ENCODE measurements at places on chromosomes 13 and 19. TPM values are rescaled to one million over a fixed set of nuclear protein-coding genes. Genes with fewer than 3 reads are reported as not detected.

DNA sequence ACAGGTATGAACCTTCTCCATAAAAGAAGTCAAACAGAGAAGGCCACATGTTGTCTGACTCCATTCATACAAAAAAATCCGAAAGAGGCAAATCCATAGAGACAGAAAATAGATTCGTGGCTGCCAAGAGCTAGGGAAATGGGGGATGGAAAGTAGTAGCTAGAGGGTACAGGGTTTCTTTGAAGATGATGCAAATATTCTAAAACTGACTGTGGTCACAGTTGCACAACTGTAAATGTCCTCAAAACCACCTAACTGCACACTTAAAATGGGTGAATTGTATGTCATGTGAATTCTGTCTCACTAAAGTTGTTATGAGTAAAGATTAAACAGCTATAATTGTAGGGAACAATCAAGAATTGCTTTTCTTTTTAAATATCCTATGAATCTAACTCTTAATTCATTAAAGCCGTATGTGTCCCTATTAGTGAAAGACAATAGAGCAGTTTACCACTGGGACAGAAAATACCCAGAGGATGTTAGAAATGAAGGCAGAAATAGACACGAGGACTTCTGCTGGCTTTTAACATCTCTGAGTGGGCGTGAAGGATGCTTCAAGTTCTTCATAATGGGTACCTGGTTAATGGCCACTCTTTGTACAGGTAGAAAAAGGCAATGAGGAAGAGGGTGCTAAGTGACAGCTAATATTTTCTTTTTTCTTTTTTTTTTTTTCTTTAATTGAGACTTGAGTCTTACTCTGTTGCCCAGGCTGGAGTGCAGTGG is 21.2 kb downstream of the INSR start:
- no peak for DNase-seq

GRCh38 chr13:102852556-102852955 is 6.7 kb downstream of the ERCC5 start:
- no peak for DNase-seq

- no peak for DNase-seq
Measured at GRCh38 chr13:68128297-68128915, 898.3 kb upstream of the PCDH9 start.

DNA sequence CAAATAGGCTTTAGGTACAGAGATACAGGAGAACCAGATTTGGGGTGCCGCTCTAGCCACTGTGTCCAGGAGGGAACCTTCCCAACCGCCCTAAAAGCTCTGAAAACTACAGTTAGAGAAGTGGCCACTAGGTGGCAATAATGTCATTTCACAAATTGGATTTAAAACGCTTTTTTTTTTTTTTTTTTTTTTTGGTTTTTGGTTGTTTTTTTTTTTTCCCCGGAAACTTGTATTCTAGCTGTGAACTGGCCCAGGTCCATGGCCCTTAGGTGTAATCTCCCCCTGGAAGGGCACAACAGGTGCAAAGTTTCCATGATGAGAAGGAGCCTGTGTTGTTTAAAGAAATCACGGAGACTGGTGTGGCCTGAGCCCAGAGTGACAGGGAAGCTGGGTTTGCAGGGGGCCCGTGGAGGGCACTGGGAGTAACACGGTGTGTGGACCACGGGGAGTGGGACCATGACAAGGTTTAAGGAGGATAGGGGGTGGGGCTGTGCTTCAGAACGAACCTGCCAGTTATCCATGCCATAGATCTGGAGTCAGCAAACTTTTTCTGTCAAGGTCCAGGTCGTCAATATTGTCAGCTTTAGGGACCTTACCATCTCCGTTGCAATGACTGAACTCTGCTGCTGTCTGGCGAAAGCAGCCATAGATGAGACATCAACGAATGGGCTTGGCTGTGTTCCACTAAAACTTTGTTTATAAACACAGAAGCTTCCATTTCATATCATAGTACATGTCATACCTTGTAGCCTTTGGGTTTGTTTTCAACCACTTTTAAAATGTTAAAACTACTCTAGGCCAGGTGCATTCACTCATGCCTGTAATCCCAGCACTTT is 10.1 kb downstream of the OR1I1 start:
- DNase-seq, result peak; percentile 44

CFAP97D2 gene
- 4.5 TPM for total RNA-seq

GRCh38 chr19:32671883-32672593 is 2.9 kb downstream of the ANKRD27 start:
- DNase-seq, result no peak

CD37 gene
- 368 TPM for total RNA-seq

DNA sequence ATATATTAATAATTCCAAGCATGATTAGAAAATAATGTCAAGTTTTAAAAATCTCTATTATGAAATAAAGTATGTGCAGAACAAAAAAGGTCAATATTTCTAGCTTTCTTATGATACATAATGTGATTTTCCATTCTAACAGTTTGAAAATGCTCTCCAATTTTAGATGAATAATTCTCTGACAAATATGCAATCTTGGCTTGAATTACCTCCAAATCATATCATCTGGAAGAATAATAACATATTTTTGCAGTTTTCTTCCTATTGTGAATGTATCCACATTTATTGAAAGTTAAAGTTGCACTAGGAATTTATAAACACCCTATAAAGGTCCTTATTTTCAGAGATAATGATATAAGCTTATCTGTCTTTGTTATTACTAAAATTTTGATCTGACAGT is 548.5 kb upstream of the SLC10A2 start:
- no peak for DNase-seq

- DNase-seq, result no peak
Measured at GRCh38 chr19:52735734-52736133, 890 bp upstream of the ZNF611 start.

DNA sequence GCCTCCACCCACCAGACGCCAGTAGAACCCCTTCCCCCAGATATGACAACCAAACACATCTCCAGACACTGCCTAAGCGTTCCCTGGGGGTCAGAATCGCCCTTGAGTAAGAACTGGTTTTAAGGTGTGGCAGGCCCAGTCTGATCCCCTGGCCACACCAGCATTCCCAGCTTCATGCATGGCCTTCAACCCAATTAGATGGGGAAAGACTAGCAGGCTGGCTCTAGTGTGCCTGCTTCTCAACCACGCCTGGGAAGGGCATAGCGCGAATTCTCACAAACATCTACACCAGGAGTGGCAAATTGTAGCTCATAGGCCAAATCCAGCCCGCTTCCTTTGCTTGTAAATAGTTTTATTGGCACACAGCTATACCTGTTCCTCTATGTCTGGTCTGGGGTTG is 13.6 kb downstream of the HAUS8 start:
- no peak for DNase-seq

COX6B2 gene
- total RNA-seq, result 0.12 TPM

DNA sequence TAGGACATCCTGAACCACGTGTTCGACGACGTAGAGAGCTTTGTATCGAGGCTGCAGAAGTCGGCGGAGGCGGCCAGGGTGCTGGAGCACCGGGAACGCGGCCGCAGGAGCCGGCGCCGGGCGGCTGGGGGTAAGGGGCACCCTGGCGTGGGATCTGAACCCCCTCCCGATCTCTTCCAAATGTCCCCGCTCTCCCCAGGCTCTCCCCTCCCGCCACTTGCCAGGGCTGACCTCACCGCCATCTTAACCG is 6.0 kb downstream of the EPS8L1 start:
- no peak for DNase-seq

GRCh38 chr13:106734198-106734597 is 166.3 kb upstream of the ARGLU1 start:
- DNase-seq, result no peak

All from T-cell (primary cell).